ENCODE measurements at places on chromosomes 3 and 15. TPM values are rescaled to one million over a fixed set of nuclear protein-coding genes. Genes with fewer than 3 reads are reported as not detected.

Gene PYGO1
- 6.0 TPM for total RNA-seq

Gene CLDN18
- total RNA-seq = not detected

Gene ANKRD34C
- not detected for total RNA-seq

Gene PLEKHO2
- 5.6 TPM for total RNA-seq

Gene GLDN
- total RNA-seq = 0.07 TPM

Gene TNIK
- 3.0 TPM for total RNA-seq

Gene SAMD7
- not detected for total RNA-seq

Gene RETNLB
- not detected for total RNA-seq

Gene PRR20G
- total RNA-seq = 0.19 TPM

Gene RNF168
- 3.5 TPM for total RNA-seq

Gene C3orf20
- 0.05 TPM for total RNA-seq

Gene RHCG
- total RNA-seq = 45.3 TPM

Gene SLC22A14
- total RNA-seq = 0.03 TPM

Gene NAALADL2
- total RNA-seq = 0.23 TPM

Gene STAB1
- total RNA-seq = 0.05 TPM

Gene GOLGA6D
- total RNA-seq = 0.03 TPM

Gene P2RY14
- total RNA-seq = not detected

Gene CPB1
- total RNA-seq = not detected

Gene OR5K2
- not detected for total RNA-seq

Gene ITGA11
- 7.8 TPM for total RNA-seq

Gene ACVR2B
- 2.9 TPM for total RNA-seq

Gene EXOSC7
- 49.6 TPM for total RNA-seq

Gene THRB
- total RNA-seq = 1.2 TPM

Gene LRCH3
- 15.5 TPM for total RNA-seq

Gene RPL35A
- total RNA-seq = 1,041 TPM

Gene FGD5
- 0.03 TPM for total RNA-seq

Gene SCAANT1
- total RNA-seq = not detected

Gene CCR8
- total RNA-seq = not detected

Gene AGBL1
- not detected for total RNA-seq

Gene ATG3
- total RNA-seq = 57.9 TPM

Gene GOLGA6L4
- total RNA-seq = 0.90 TPM

Gene ONECUT1
- total RNA-seq = 0.30 TPM

Gene ISLR2
- total RNA-seq = 0.15 TPM

Gene OR4F6
- total RNA-seq = not detected

Gene GPR149
- not detected for total RNA-seq

Gene MAN2A2
- total RNA-seq = 25.5 TPM

Gene UQCC5
- 74.1 TPM for total RNA-seq

Gene GRK7
- not detected for total RNA-seq

Gene DTX3L
- total RNA-seq = 7.6 TPM

Gene GOLGA8G
- not detected for total RNA-seq

Gene FOXB1
- total RNA-seq = not detected

Gene SUSD5
- 3.6 TPM for total RNA-seq

Gene CIB2
- 29.6 TPM for total RNA-seq
